ENCODE measurements at places on chromosomes 12 and 14.
A peak's percentile ranks its signal among the peaks of the same experiment; 100 is the strongest.

DNA sequence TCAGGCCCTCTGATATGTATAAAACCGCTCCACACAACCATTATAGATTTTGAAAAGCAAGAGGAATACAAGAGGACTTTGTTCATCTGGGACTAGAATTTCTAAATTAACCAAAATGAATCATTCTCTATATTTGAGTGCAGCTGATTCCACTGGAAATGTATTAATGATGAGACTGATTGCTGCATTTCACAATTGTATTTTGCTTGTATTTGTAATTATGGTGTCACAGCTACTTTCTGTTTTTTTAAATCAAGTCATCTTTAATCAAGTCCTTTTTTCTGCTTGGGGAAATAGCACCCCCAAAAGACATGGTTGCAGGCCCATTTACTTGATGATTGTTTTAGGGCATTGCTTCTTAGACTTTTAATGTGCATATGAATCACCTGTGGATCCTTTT is 162.4 kb downstream of the KICS2 start:
- DNase-seq, result no peak

DNA sequence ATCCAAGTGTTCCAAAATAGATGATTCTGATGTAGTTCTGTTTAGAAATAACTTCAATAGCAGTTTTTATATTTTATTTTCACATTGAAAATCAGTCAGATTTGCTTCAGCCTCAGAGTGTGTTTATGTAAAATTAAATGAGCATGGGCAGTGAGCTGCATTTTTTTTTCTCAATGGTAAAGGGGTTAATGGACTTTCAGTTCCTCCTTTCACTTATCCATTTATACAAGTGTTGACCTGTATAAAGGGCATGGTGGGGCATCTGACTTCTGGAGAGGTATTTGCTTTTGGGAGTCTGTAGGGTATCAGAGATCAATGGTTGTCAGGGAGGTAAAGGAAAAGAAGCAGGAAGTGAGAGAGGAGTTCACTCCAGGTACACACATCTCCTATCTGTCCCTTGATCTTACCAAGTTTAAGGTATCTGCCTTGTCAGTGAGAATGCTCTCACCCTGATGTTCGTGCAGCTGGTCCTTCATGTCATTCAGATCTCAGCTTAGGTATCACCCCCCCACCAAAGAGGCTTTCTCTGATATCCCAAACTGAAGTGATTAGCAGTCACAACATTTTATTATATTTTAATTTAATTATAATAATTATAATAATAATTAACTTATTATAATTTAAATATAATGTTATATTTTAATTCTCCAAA is 181.6 kb upstream of the LMNTD1 start:
- no peak for DNase-seq

DNA sequence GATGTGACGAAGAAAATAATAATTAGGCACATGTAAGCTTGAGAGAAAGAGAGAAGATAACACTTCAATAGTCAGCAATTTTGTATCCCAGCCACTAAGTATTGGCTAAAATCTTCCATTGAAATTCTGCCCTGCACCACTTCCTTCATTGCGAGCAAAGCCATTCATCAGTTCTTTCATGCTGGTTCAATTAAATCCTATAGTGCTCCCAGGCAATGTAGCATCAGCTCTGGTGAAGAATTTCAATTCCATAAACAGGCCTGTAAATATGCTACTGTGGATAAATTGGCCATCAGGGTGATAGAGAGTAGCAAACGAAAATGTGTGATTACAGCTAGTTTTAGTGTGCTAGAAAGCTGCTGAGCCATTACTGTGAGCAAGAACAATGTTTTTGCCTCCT is 24.7 kb downstream of the RPL10L start:
- no peak for DNase-seq

DNA sequence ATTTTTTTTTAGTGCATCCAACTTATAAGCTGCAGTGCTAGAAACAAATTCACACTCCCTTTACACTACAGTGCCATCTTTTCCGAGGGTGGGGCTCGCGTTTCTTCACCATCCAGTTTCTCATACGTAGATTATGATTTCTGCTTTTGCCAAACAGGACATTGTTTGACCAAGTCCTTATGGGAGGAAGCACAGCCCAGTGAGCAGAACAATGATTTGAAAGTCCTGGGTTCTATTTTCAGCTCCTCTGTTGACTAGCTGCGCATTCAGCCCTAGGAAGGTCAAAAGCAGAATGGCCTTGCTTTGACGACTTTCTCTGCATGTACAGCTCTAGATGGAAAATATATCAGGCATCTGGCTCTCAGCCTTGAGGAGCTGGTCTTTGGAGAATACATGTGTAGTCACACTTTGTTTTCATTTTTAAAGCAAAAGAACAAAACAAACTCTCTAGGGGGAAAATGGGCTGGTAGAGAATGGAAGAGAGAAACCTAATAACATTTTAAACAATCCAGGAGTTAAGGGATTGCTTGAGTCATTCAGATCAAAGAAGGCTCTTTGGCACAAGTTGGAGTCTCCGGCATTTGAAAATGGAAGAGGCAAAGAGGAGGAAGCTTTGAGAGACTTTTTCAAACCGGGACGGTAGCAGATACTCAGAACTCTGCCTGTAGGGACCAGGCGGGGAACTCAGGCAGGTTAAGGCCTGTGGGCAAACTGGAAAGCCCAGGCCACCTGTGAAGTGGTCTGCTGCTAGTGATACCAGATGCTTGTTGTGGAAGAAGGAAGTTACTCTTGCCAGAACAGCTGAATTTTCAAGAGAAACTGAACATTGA is 257.3 kb upstream of the PLEKHG7 start:
- DNase-seq, result no peak

DNA sequence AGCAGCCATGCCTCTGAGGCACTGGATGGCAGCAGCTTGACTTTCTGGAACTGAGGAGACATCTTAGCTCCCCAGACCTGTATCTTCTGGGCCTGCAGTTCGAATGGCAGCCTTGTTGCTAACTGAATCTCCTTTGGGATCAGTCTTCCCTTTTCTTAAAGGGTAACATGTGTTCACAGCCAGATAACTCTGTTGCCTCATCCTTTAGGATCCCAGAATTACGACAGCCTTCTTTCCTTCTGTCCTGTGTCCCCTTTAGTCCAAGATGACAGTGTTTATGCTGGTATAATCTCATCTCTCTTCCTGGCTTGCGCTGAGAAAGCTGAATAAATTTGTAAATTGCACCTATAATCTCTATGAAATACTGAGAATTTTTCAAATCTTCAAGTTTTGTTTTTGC is 9.1 kb upstream of the ERC1 start:
- no peak for DNase-seq

DNA sequence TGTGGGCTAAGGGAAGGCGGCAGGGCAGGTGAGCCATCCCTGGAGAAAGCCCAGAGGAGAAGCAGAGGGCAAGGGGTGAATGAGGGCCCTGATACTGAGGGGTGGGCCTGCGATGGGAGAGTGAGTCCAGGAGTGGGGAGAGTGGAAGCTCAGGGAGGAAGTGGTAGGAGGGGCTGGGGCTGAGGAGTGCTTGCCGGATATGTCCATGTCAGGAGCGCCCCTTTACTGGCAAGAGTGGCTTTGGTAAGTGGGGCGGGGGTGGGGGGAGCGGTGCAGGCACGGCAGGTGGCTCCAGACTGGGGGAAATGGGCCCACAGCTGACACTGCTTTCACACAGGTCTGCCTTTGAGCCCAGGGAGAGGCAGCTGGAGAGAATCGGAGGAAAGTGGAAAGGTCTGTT is 86.4 kb upstream of the GPR68 start:
- no peak for DNase-seq

DNA sequence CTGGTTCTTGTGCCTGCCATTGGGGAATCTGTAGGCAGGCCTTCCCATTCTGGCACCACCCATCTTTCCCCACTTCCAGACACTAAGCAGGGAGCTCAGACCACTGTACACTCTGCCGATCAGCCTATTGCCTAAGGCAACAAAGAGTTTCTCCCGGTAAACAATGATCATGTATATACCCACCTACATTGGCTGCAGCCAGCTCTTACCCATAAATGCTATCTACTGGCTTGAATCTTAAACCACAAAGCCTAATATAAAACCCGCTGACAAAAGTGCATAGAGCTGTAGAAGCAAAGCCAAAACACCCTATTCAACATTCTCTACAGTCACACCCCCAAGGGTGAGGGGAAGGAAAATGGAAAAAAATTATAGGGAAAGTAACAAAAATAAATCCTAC is 20.8 kb upstream of the GLIPR1 start:
- no peak for DNase-seq

DNA sequence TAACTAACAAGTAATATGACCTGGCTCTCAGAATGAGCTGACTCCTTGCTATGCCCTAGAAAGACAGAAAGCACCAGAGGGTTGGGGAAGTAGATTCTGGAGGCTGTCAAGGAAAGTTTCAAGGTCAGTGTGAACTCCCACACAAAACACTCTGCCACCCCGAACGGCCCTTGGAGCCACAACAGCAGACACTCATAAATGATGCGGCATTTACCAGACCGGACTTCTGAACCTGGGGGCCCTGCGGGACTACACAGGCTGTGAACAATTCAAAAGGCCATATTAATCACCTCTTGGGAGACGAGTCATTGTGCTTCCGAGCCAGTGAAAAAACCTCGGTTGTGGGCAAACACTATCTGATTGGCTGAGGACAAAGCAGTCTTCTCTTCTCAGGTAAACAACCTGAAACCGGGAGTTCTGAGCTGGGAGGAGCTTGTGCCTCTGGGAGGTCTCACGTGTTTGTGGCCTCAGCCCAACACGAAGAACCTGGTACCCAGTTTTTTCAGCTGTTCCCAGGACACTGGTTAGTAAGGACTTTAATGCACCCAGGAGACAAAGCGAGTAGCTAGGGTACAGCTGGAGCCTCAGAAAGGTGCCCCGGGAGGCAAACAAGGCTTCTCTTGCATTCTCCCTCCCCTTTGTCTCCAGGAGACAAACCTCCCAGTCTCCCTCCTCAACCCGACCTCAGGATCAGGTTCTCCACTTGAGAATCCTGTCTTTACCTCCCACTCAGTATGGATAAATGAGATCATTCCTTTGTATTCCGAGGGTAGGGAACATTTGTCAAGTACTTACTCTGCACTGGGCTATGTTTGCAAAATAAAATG is 35.3 kb downstream of the VWF start:
- no peak for DNase-seq

- DNase-seq, result no peak
Observed at GRCh38 chr12:25529738-25530137, 23.3 kb downstream of the LMNTD1 start.

- peak; percentile 42 for DNase-seq
Observed at GRCh38 chr12:53061404-53062010, 11.6 kb downstream of the TNS2 start.

- DNase-seq, result peak; percentile 31
Observed at GRCh38 chr12:2084553-2085296, 31.9 kb downstream of the CACNA1C start.

GRCh38 chr12:114186241-114187002 is 219.5 kb downstream of the TBX5 start:
- DNase-seq, result no peak

DNA sequence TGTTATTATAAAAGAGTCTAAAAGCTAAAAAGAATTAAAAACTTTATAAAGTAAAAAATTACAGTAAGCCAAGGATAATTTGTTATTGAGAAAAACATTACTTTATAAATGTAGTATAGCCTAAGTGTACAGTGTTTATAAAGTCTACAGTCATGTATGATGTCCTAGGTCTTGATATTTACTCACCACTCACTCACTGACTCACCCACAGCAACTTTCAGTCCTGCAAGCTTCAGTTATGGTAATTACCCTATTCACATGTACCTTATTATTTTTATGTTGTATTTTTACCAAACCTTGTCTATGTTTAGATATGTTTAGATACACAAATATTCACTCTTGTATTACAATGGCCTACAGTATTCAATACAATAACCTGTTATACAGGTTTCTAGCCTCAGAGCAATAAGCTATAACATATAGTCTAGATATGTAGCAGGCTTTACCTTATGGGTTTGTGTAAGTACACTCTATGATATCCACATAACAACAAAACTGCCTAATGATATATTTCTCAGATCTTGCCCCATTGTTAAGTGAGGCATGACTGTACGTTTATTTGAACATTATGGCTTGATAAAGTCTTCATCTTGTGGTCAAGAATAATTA is 113.7 kb upstream of the KITLG start:
- no peak for DNase-seq

DNA sequence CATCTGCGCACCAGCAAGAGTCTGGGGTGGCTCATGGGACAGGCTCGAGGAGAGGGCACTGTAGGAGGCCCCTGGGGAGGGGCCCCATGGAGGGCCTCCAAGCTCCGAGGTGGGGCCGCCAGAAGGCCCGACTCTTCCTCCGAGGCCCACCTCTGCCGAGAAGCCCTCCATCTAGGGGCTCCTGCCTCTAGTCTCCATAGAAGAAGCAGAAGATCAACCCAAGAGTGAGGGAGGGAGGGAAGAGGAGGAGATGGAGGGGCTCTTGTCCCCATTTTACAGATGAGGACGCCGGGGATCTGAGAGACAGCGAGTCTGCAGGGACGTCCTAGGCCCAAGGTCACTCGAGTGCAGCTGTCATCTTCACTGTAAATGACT is 41.2 kb downstream of the DIO3 start:
- no peak for DNase-seq

GRCh38 chr12:24441458-24441857 is 492.0 kb upstream of the SOX5 start:
- DNase-seq, result no peak

GRCh38 chr12:26162905-26163304 is 32.5 kb upstream of the SSPN start:
- no peak for DNase-seq

DNA sequence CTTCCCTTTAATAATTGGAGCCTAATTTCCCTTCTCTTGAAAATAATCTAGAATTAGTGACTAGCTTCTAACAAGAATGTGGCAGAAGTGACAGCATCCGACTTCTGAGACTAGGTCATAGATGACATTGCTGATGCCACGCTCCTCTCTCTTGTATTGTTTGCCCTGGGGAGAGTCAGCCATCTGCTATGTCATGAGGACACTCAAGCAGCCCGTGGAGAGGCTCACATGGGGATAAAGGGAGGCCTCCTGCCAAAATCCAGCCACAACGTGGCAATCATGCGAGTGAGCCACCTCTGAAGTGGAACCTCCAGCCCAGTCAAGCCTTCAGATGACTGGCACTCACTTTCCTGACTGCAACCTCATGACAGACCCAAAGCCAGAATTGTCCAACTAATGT is 54.2 kb upstream of the LRRK2 start:
- no peak for DNase-seq

- DNase-seq, result no peak
Observed at GRCh38 chr12:4388662-4389061, 9.2 kb upstream of the FGF23 start.

DNA sequence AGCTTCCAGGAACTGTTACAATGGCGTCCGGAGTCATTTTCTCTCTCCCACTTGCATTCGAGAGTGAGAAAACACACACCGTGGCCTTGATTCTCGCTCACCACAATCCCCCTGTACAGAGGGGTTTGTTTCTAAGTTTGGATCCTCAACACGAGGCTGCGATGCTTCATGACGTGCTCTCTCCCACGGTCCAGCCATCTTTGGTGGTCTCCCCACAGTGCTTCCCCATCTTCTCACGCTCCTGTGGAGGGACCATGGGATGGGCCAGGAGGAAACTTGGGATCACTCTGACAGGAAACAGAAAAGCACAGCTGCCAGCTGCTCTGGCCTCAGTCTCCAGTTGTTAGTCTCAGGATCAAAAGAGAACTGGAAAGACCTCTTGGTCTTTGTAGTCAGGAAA is 28.1 kb downstream of the OR10P1 start:
- no peak for DNase-seq
